Suppressor macrophage treated with lipopolysaccharide for 1 hour (primary cell): ENCODE measurements at places on chromosomes 3 and 15.

DNA sequence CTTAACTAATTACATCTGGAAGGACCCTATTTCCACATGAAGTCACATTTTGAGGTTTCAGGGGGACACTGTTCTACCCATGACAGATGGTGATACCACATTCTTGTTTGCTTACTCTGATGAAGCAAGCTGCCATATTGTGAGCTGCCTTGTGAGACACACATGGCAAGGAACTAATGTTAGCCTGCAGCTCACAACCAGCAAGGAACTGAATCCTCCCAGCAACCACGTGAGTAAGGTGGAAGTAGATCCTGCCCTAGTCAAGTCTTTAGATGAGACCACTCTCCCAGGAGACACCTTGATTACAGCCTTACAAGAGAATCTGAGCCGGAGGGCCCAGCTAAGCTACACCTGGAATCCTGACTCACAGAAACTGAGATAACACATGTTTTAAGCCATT, 160.1 kb downstream of the PDE8A start:
- no peak for DNase-seq

- no peak for DNase-seq
Observed at GRCh38 chr3:45227946-45228345, 1.9 kb upstream of the TMEM158 start.

GRCh38 chr15:34434627-34435305, 2.8 kb downstream of the GOLGA8A start:
- no peak for DNase-seq

DNA sequence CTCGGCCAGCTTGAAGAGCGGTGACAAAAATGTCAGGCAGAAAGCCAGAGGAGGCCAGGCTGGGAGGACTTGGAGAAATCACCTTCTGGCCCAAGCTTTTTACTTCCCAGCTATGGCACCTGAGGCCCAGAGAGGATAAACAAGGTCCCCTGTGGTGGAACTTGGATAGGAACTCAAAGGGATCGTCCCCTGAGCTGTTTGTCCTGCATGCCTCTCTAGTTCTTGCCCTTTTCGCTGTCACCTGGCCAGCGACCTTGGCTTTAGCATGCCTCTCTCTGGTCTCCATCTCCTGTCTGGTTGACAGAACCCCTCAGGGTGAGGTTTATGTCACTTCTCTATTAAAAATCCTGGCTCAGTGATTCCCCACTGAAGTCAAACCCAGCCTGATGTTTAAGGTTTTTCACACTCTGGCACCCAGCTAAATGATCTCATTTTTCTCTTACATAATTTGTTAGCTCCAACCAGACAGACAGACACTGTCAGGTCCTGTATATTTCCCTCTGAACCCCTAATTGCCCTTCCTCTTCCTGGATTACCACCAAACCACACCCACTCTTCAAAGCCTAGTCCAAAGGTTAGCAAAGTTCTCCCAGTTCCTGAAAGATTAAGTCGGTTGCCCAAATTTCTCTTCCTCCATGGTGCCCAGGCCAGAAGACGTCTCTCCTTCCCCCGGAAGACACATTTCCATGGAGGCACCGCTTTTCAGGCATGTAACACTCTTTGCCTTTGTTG, 169.1 kb downstream of the FAM43A start:
- DNase-seq: peak; percentile 61

- DNase-seq: no peak
Observed at GRCh38 chr3:175335229-175335628, 476.1 kb downstream of the NAALADL2 start.

DNA sequence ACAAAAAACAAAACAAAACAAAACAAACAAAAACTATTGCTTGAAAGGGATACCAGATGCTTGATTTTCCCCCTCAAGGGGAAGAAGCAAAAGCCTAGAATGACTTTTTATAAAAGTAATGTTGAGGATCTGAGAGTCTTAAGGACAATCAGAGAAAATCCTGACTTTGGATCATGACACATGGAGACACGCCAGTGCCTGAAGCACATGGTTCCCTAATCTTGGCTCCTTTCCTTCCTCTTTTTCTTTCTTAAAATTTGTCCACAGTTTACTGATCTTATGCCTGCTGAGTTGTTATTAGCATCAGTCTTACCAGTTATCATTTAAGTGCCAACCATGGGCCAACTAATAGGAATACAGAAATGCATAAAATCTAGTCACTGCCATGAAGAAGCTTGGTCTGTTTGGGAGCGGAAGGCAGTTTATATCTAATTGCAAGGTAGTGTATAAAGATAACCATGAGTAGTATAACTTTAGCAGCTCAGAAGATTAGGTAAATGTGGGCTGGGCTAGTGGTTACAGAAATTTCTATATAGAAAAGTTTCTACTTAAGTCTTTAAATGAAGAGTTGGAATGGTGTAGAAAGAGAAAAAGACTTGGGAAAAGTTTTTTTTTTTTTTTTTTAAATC, 6.9 kb downstream of the GLCE start:
- peak; percentile 76 for DNase-seq

DNA sequence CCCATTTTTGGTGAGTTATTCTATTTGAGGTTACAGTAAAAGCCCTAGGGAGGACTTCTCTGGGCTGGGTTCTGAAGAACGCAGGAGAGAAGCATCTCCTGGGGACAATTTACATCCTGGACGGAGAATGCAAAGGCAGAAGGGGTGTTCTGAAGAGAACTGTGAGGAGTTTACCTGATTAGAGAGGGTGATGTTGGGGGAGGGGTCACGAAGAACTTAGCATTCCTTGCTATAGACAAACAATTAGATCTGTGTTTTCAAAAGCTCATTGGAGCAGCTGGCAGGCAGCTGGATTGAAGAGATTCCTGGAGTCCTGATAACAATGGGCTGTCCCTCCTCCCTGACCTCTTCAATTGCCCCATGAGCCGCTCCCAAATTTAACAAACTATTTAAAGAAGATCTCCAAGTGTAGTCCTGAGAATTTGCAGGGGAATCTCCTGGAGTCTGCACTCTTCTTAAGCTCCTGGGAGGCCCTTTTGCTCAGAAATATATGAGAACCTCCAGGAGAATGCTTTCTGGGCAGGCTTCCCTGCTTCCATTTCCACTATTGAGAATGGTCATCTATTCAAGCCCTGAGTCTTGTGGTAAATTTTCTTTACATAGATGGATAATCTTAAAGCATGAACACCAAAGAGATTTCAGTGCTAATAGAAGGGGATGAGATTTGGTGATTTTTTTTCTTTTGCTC, 55.3 kb downstream of the ARHGAP31 start:
- DNase-seq: no peak

DNA sequence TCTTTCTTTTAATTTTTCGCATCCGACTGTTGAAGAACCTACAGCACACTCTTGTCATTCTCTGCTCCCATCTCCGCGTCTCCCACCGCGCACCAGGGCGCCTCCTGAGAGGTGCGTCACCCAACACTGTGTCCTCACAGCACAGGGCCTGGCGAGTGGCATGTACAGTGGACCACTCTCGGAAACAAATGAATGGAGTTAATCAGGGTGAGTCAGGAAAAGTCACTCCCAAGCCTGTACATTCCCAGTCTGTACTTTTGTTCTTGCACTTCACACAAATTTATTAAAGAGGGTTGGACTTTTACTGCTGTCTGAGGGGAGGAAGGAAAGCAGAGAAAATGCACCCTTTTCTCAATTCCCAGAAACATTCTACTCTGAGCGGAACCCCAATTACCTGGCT, 625 bp downstream of the COL6A6 start:
- no peak for DNase-seq

- DNase-seq: peak; percentile 70
Observed at GRCh38 chr3:129603561-129603942, 2.9 kb downstream of the PLXND1 start.

DNA sequence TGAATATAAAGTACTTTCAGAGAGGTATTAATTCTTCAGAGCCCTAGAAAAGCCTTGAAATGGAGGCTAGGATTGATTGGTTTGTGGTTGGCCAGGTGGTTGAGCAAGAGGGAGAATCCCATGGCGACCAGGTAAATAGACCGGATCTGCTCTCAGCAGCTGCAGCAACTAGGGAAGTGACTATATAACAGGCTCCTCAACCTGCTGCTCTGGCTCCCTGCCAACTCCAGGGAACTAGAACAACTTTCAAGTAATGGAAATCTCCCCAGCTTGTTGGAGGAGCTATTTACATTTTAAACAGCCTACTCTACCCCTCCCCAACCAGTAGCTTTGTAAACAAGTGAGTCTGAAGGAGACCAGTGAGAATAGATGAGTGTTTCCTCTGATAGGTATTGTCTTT, 121.8 kb upstream of the CADM2 start:
- DNase-seq: no peak

- no peak for DNase-seq
Observed at GRCh38 chr3:67561266-67561665, 93.1 kb downstream of the SUCLG2 start.

- no peak for DNase-seq
Observed at GRCh38 chr3:184218814-184219213, 10.6 kb upstream of the VWA5B2 start.

- DNase-seq: no peak
Observed at GRCh38 chr3:151372063-151372820, 12.3 kb downstream of the P2RY12 start.

DNA sequence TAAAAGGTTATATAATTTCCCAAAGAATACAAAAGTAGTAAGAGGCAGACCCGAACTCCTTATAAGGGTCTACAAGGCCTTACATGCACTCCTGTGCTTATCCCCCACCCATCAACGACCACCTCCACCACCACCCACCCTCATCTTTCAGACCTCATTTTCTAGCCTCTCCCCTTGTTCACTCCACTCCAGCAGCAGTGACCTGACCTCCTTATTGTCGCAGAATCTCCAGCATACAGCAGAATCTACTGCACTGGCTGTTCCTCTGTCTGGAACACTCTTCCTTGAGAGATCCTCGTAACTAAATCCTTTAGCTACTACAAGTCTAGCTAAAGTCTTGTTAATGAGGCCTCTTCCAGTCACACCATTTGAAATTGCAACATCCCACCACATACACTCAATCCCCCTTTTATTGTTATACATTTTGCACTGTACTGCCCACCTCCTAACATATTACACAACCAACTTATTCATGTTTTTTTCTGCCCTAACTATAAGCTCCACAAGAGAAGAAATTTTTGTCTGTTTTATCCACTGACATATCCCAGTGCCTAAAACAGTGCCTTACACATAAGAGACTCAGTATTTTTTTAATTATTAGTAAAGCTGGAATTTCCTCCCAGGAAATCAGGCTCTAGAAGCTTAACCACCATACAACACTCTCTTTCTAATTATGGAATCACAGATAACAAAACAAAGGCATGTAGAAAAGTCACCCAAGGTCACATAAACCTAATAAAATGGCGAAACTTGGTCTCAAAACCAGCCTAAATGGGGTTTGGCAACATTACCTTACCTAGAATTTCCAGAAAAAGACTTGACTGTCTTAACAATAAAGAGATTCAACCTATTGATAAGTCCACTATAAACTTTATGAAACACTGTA, 40.2 kb downstream of the ZNF148 start:
- DNase-seq: no peak

DNA sequence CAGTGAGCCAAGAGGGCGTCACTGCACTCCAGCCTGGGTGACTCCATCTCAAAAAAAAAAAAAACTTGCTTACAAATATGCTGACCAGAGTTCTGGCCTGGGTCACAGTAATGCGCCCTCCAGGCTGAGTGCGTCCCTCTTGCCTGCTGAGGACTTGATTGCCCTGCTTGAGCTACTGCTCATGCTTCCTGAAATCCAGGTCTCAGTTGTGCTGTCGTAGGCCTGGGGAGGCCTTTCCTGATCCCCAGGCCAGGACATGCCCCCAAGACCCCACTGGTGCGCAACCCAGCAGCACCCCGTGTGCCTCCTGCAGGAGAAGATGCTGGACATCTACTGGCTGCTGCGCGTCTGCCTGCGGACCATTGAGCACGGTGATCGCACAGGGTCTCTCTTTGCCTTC, 7.3 kb downstream of the AMIGO3 start:
- DNase-seq: no peak

- no peak for DNase-seq
Observed at GRCh38 chr3:10806006-10806405, 10.0 kb upstream of the SLC6A11 start.
